ENCODE measurements at places on chromosomes 5 and 9.

DNA sequence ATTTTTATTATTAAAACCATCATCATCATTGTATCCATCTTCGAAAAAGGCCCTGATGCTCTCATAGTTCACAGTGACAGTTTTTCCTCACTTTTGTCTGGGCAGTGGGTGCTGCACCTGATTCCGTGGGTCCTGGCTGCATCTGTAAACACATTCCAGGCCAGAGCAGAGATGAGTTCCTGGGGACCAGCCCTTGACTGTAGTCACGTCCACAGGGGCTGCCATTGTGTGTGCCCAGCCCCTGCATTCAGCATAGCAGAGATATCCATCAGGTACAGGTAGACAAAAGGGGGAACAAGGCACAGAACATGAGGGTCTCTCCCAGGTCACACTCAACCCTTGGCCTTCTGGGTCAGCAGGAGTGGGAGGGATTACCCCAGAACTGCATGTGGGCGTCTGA lies 189.0 kb downstream of the NR3C1 start:
- no peak for DNase-seq

- DNase-seq = no peak
Measured at GRCh38 chr5:131684595-131684994, 49.6 kb upstream of the RAPGEF6 start.

- DNase-seq = no peak
Measured at GRCh38 chr9:125885405-125886034, 138.3 kb downstream of the PBX3 start.

DNA sequence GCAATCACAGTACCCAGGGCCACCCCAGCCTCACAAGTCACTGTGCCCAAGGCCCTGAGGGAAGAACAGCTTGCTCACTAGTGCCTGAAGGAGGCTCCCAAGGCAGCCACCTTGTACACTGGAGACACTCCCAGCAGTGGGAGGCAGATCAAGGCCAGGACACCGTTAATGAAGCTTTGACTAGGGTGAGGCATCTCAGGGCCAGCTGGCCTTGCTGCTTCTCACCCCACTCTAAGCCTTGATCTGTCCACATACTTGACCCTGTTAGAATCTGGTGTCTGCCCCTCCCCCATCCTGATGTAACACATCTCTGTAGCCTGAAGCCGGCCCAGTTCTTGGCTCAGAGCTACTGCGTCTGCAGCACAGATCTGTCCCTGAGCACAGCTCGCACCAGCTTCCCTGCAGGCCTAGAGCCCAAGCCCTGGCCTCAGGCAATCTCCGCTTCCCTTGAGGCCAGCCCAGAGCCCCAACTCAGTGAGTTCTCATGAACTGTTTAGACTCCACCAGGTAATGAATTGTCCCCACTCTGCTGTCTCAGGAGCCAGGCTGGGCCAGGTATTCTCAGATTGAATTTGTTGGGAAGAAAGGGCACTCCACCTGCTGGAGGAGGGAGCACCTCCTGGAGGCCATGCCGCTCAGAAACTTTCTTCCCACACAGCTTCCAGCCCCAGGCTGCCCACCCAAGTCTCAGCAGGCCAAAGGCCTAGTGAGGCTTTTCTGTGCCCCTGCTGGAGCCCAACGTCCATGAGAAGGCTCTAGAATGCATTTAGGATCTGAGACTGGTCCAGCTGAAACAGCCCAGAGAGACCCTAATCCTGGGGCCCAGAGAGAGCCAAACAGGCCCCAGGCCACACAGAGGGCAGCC lies 13.4 kb upstream of the JADE2 start:
- no peak for DNase-seq

- no peak for DNase-seq
Measured at GRCh38 chr9:134265078-134265477, 61.2 kb upstream of the RXRA start.

All from hindlimb muscle (tissue), 1 donor.